ENCODE measurements at places on chromosomes 12 and 14.

GRCh38 chr14:54490445-54491175 lies 1.8 kb upstream of the GMFB start:
- DNase-seq: no peak

- DNase-seq: no peak
Observed at GRCh38 chr12:13033476-13033875, 10.7 kb upstream of the FAM234B start.

GRCh38 chr12:131140697-131141096 lies 187.0 kb downstream of the ADGRD1 start:
- no peak for DNase-seq

DNA sequence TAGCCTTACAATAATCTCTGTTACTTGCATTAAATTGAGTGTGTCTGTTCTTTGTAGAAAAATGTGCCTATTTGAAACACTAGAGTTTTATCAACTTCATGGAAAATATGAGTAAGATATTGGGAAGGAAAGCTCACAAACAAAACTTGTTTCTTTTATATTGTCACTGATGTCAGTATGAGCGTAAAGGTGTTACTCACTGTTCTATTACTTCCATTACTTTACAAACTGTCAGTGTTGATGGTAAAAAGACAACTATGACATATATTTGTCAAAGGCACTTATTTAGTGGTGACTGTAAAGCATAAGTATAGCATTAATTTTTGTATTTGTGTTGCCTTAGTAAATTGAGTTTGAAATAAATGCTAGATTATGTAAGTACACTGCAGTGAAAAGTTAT lies 193.7 kb upstream of the FLRT2 start:
- DNase-seq: no peak

DNA sequence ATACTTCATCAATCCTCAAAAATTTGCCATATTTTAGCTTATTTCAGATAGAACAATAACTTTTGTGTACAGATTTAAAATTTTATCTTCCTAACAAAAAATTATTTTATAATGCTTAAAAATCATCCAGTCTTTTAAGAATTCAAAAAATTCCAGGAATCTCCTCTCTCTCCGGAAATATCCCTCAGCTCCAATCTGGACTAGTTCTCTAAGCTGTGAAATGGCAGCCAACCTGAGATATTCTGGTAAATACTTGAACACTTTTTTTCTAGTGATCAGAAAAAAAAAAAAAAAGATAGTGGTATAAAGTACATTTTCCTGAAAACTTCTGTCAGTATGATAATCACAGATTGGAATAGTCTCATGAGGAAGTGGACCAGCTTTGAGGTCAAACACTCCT lies 57.6 kb downstream of the SSPN start:
- DNase-seq: no peak

Data from NCI-H1105 treated with DMSO at 0.1 percent for 48 hours (cell line).